Cortex of kidney (tissue), 1 donor: ENCODE measurements at places on chromosomes 2 and 18.

GRCh38 chr2:202186641-202187202 is 51.7 kb downstream of the SUMO1 start:
- DNase-seq: no peak

DNA sequence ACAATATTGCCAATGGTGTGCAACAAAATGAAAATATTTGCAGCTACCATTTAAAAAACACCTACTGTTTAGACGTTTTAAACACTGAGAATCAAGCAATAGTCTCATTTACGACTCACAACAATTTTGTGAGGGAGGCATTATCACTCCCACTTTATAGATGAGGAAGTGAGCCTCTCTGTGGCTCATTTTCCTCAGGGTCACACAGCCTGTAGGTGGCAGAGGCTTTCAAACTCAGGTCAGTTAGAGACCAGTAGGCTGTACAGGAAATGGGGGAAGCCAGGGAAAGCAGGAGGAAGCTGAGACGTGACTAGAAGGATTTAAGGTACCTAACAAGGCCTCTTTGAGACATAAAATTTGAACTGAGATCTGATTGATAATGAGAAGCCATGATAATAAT is 95.0 kb upstream of the ZNF521 start:
- no peak for DNase-seq

GRCh38 chr2:125037135-125037653 is 1012.1 kb downstream of the CNTNAP5 start:
- no peak for DNase-seq

DNA sequence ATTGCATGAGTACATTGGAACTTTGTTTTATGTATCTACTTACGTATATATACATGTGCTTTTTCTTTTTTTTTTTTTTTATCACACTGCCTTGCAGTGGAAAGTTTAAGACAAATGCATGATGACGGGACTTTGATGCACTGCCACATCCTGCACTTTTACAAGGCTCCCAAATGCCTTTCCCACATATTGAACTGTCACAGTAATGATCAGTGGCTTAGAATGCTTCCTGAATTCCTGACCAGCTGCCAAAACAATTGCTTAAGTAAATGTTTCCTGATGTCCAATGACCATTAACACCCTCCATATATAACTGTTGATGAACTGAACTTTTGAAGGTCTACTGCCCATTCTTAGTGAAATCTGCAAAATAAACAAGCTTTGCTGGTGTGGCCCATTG is 60.2 kb downstream of the LYPD6B start:
- no peak for DNase-seq

- DNase-seq: no peak
Measured at GRCh38 chr2:16622399-16622968, 43.1 kb downstream of the CYRIA start.

- no peak for DNase-seq
Measured at GRCh38 chr2:4678927-4679326, 975.6 kb downstream of the DCDC2C start.

GRCh38 chr2:123073371-123073770 is 951.7 kb upstream of the CNTNAP5 start:
- no peak for DNase-seq

DNA sequence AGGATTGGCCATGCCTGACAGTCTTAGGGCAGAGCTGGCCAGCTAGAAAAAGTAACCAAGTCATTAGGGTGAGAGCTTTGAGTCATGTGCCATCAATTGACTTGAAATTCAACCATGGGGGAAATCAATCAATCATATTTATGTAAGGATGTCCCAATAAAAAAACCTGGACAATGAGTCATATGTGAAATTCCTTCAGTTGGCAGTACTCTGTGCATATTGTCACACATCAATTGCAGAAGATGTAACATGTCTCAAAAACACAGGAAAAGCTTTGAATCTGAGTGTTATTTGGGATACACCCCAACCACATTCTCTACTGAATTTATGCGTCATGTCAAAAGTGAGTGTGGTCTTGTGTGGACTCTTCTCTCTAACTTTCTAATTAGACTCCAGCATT is 1004.1 kb upstream of the NRXN1 start:
- DNase-seq: no peak

DNA sequence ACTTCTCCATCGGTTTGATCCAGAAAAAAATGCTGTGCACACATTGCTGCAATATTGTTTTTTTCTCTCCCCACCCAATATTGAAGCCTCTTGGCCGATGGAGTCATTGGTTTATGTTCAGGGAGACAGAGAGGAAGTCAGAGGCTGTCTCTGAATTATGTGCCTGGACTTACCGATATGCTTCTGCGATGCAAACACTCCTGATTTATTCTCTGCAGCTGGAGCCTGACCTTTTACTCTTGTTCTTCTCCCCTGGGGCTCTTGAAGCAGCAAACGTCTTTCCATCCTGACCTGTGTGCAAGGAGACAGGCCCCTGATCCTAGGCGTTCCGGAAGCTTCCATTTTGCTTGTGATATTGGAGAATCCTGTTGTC is 99.6 kb downstream of the PTGR3 start:
- no peak for DNase-seq

- no peak for DNase-seq
Measured at GRCh38 chr2:10647886-10648605, 41.7 kb downstream of the NOL10 start.

GRCh38 chr2:19496646-19497045 is 138.2 kb upstream of the OSR1 start:
- DNase-seq: no peak

DNA sequence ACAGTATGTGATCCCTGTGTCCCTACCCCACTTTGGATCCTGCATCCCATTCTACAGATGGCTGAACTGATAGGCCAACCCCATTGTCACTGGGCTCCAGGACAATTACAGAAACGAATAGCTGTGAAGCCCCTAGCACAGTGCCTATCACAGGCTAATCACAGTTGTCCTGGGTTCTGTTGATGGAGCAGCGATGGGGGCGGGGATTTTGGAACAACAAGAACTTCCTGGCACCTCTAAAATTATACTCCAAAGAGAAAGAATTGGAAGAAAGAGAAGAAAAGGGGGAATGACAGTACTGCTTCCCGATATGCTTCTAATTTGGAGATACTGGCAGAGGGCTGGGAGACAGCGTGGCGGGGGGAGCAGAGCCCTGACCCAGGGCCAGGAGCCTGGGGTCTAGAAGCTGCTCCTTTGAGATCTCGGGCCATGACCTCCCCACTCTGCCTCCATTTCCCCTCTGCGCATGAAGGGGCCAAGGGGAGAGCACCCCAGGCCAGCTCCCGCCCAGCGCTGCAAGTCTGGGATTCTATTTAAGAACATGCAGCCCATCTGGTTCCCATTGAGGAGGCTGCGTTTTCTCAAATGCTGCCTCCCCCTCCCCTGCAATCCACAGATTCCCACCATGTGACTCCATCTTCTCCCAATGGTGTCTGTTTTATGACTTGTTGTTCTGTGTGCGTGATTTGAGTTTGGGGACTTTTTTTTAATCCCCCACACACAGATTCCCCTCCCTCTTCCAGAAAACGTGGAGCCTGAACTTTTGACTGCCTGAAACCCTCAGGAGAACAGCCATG is 202.7 kb downstream of the CYP26B1 start:
- no peak for DNase-seq

GRCh38 chr2:19759880-19760279 is 141.9 kb downstream of the TTC32 start:
- DNase-seq: no peak

- DNase-seq: no peak
Measured at GRCh38 chr2:99863236-99863902, 279.0 kb downstream of the AFF3 start.

- no peak for DNase-seq
Measured at GRCh38 chr2:205629091-205629776, 53.1 kb upstream of the NRP2 start.

- no peak for DNase-seq
Measured at GRCh38 chr2:186697536-186697935, 3.7 kb downstream of the FAM171B start.

DNA sequence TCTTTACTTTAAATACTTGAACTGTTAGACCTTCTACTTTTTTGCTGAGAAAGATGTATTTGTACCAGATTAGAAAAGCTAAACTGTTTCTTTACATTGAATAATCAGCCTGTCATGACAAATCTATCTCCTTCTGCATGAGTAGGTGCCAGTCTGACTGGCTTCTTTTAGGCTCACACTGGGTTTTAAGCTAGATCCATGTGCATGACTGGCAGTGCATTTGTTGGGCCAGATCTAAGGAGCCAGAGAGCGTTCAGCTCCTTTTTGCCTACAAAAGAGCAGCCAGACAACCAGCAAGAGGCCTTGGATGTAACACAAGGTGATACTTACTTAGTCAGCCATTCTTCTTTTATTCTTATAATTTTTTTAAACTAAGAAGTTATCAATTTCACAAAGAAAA is 82.0 kb upstream of the OTX1 start:
- no peak for DNase-seq

GRCh38 chr2:102301867-102302362 is 9.4 kb upstream of the IL1RL1 start:
- DNase-seq: no peak

- DNase-seq: no peak
Measured at GRCh38 chr2:215982465-215982875, 30.9 kb downstream of the MREG start.

DNA sequence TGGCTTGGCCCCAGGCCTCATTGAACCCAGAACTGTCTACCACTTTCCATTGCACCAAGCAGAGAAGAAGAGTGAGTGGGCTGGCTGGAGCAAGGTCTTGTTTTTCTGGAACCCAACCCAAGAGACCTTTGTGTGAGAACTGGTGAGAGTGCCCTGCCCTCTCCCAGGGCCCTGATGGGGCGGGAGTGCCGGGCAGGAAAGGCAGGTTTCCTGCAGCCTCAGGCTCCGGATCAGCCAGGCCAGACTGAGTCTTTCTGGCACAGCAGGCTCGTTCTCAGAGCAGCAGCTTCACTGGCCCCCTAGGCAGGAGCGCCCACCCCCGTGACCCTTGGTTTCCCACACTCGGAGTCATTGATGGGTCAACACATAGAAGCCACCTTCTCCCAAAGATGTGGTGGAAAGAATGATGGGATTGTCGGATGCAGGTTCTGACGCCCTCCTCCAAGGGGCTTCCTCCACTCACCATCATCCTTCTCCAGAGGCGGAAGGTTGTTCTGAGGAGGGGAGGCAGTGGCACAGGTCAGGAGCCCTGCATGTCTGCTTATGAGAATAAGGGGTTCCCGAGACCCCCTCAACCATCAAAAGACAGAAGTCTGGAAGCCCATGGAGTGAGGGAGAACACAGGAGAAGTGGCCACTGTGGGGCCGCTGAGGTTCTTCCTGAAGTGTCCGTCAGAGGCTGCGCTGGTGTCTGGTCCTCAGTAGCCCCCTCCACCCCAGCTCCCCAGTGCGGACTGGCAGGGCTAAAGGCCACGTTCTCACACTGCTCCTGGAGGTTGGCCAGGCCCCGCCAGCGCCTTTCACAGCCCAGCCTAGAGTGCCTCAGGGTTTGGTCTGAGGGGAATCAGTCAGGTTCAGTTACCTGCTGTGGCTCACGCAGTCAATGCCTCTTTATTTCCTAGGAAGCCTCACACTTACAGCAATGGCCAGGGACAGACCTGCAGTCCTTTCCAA is 62.8 kb upstream of the LAPTM4A start:
- no peak for DNase-seq

DNA sequence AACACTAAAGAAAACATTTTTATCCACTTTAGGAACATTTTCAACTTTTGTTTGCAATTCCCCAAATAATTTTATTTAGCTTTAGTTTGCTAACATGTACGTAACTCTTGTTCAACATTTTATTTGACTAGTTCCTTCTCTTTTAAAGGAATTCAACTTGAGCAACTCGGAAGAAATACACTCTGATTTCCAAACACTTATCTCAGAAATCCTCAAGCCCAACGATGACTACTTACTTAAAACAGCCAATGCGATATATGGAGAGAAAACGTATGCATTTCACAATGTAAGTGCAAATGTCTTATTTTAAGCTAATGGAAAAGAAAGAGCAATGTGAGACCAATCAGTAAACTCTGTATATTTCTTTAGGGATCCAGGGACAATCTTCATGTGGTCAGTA is 10.1 kb downstream of the SERPINB10 start:
- DNase-seq: no peak

GRCh38 chr18:7584646-7585275 is 17.6 kb downstream of the PTPRM start:
- DNase-seq: no peak

- no peak for DNase-seq
Measured at GRCh38 chr2:236745420-236746210, 176.0 kb downstream of the ACKR3 start.

- no peak for DNase-seq
Measured at GRCh38 chr2:54757500-54757899, 34.0 kb downstream of the EML6 start.

GRCh38 chr2:238695538-238695937 is 152.3 kb upstream of the TWIST2 start:
- no peak for DNase-seq

GRCh38 chr2:162011706-162012564 is 62.1 kb downstream of the DPP4 start:
- DNase-seq: no peak

- no peak for DNase-seq
Measured at GRCh38 chr2:241974851-241975592, 105.5 kb downstream of the RTP5 start.

- no peak for DNase-seq
Measured at GRCh38 chr2:207224381-207224780, 58.6 kb upstream of the KLF7 start.

- no peak for DNase-seq
Measured at GRCh38 chr2:233803994-233804393, 25.9 kb downstream of the MROH2A start.

- no peak for DNase-seq
Measured at GRCh38 chr18:57444301-57444759, 9.2 kb downstream of the ONECUT2 start.
